ENCODE measurements at places on chromosomes 7 and 10. TPM values are rescaled to one million over a fixed set of nuclear protein-coding genes. Genes with fewer than 3 reads are reported as not detected.

MAPK8 gene
- 23.8 TPM for total RNA-seq

CCDC71L gene
- 24.2 TPM for total RNA-seq

GNG11 gene
- 93.0 TPM for total RNA-seq

MALRD1 gene
- 0.66 TPM for total RNA-seq

LRIT1 gene
- not detected for total RNA-seq

CTTNBP2 gene
- total RNA-seq, result 1.9 TPM

WNT8B gene
- not detected for total RNA-seq

MINDY4 gene
- total RNA-seq, result 8.1 TPM

TAS2R3 gene
- 1.5 TPM for total RNA-seq

TMEM176A gene
- total RNA-seq, result not detected

USP54 gene
- 7.0 TPM for total RNA-seq

CRHR2 gene
- total RNA-seq, result not detected

HOXA4 gene
- total RNA-seq, result 0.12 TPM

UTF1 gene
- total RNA-seq, result not detected

DOCK1 gene
- total RNA-seq, result 80.1 TPM

ZNF365 gene
- total RNA-seq, result 6.5 TPM

HOXA3 gene
- 1.6 TPM for total RNA-seq

STAG3 gene
- total RNA-seq, result 1.1 TPM
